ENCODE measurements at places on chromosomes 12 and 14.
A peak's percentile ranks its signal among the peaks of the same experiment; 100 is the strongest.

GRCh38 chr14:20794644-20795369, 7.8 kb downstream of the RNASE1 start:
- DNase-seq = no peak

- DNase-seq = no peak
Observed at GRCh38 chr12:104756901-104757300, 201.2 kb downstream of the SLC41A2 start.

GRCh38 chr14:29216268-29217232, 450.0 kb downstream of the FOXG1 start:
- DNase-seq = no peak

- DNase-seq = no peak
Observed at GRCh38 chr12:106054049-106054448, 84.7 kb downstream of the NUAK1 start.

GRCh38 chr14:99271951-99272631, at the start of gene BCL11B:
Gene BCL11B (minus strand): TSS chr14:99272197. CDS start chr14:99271218, 979 bp downstream.
- DNase-seq = peak; percentile 97

DNA sequence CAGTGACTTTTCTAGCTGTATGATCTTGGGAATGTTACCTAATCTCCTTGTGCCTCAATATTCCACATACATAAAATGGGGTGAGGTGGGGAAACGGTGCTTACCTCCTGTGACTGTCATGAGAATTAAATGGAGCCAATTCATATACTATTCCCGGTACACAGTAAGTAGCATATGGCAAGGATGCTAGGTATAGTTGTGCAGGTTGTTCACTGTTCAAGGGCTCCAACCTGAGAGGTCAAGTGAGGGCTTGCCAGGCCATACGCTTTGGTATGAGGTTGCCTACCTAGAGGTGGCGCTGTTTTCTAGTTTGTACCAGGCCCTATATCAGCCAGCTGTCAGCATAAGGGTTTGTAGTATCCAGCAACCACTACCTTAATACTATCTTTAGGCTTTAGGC, 3.6 kb upstream of the BATF start:
- DNase-seq = no peak
